Ammon's horn (tissue), 1 donor: ENCODE measurements at places on chromosomes 1 and 21.

- DNase-seq = no peak
These were observed 790 bp upstream of the TSNAX start for GRCh38 chr1:231527586-231528171.

DNA sequence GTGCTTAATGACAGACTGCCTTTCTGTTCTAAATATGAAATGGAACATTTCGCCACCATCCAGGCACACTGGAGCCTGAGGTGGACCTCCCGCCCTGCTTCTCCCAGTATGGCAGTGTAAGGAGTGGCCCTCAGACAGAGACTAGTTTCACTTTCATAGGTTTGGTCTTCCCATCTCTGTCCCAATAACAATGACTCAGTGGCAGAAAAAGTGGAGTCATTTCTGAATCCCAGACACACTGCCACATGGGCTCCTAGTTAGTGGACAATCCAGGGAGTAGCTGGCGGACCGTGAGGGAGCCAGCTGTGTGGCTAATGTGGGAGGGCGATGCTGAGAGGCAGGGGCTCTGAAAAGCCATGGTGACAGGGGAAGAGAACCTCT is 95.6 kb upstream of the TSPAN2 start:
- DNase-seq = no peak

GRCh38 chr1:15974855-15975254 is 1.0 kb downstream of the ZBTB17 start:
- no peak for DNase-seq

DNA sequence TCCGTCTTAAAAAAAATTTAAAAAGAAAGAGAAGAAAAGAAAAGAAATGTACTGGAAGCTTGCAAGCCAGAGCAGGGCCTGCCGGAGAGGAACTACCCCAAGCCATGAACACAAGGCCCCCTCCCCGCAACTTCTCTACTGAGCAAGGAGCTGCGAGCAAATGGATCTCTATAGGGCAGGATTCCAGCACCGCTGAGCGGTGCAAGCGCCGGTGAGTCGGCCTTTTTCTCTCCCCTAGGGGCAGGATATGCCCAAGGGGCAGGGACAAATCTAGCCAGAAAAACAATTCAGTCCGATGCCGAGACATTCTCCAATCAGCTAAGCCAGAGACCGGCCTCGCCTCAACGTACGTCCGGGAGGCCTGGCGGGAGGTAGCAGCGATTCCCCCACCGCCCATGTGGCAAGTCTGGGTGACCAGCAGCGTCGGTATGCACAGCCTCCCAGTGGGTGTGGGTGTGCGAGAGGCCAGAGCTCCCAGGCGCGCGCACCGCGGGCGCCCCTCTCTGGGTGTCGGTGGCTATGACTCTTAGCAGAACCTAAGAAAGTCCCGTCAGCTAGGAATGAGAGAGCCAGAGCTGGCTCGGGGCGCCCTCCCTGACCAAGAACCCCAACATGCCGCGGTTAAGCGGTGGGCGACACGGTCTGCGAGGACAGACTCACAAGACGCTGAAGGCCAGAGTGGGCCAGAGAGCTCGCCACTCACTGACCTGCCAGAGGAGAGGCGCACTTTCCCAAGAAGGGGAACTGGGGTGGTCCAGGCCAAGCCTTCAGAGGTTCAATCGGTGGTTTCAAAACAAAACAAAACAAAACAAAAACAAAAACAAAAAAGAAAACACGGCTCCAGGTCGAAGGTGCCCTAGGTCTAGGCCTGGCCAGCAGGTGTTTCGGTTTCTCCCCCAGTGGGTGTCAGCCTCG is 1.9 kb downstream of the CSMD2 start:
- DNase-seq = peak; percentile 86

- peak; percentile 85 for DNase-seq
These were observed 23.7 kb upstream of the SRRM1 start for GRCh38 chr1:24619376-24619775.

GRCh38 chr21:23152130-23152529 is 2153.9 kb downstream of the NCAM2 start:
- peak; percentile 13 for DNase-seq

DNA sequence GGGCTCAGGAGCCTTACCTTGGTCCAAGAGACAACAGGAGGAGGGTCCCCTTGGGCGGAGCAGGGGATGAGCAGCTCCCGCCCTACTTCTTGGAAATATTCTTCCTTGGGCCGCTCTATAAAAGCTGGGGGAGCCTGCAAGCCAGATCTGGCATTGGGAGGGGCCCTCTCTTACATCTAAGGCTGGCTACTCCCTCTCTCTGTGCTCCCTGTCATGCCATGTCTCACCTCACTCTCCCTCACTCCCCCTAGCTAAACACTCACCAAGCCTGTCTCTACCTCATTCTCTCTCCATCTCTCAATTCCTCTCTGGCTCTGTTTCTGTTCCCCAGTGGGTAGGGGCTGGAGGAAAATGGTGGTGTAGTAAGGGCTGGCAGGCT is 6.5 kb upstream of the TAGLN2 start:
- no peak for DNase-seq
